Testis (tissue), 5 donors: ENCODE measurements at places on chromosomes 6 and 20.

DNA sequence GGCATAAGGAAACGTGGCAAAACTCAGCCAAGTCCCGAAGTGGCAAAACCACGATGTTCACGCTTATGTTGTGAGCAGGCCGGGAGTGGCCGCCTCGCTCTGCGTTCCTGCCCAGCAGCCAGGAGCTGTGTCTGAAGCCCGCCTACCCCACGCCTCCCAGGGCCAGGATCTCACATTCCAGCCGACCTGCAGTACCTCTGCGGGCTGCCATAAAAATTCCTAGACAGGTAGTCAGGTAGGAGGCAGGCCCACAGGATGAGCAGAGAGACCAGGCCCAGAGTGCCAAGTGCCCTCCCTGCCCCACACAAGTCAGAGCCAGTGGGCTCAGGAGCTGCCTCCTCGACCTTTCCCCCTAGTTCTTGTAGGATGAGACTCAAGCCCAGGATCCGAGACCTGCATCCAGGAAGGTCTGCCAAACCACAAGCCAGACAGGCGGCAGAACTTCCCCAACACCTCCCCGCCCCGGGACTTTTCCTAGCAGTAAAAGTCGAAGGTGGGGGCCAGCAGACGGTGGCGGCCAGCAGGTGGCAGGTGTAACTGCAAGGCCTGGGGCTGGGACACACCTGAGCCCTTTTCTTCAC, 16.7 kb downstream of the PMEPA1 start:
- DNase-seq: no peak

DNA sequence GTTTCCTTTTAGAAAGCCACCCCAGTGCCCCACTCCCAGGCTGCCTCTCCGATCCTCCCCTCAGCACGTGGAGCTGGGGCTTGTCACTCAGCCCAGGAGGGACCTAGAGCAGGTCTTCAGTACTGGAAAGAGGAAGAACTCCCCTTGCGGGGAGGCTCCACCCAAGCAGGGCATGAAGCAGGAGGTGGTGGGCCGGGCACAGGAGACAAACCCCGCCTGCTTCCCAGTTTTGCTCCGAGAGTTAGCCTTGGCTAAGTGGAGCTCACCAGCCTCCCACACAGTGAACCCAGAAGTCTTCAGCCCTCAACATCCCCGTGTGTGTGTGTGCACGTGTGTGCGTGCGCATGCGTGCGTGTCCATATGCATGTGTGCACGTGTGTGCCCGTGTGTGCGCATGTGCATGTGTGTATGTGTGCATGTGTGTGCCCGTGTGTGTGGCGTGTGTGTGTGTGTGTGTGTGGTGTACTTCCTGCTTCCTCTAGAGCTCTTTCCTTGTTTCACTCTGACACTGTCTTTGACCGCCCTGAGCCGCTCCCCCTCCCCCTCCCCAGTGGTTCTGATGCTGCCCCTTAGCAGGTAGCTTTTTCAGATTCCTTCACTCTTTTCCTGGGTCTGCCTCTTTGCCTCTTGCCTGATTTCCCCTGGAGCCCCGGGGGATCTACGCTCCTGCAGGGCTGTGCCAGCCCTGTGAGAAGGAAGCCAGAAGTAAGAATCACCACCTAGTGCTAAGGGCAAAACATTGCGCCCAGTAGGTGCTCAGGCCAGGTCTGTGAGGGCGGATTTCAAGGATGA, 239.8 kb downstream of the CDC5L start:
- DNase-seq: peak; percentile 55

GRCh38 chr6:95185874-95186273, 391.5 kb upstream of the MANEA start:
- no peak for DNase-seq

DNA sequence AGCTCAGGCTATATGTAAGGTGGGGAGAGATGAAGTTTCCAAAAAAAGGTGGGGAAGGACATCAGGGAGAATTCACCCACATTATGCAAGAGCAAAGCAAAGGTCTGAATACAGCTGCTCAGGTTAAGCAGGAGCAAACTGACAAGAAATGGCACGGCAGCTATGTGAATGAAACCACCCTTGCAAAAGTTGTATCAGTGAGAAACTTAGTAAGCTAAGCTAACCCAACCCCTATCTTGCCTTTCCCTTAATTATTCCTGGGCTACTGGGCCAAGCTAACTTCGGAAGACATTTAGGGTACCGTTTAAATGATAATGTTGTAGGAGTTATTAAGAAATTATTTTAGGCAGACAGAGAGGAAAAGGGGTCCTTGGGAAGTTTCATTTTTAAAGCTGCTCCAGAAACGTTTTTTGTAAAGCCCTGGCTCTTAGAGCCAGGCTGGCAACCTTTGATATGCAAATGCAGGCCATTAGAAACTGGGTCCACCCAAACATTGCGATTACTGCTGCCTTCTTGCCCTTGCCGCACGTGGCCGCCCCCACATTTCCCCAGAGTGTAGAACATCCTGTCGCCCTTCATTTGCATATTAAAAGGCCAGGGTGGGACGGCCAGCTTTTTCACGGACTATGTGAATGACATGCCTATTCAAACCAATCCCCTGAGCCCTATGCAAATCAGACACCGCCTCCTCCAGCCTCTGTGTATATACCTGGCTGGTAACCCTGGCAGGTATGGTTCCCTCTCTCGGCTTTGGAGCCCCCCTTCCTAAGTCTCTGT, 60.5 kb upstream of the SAMD5 start:
- DNase-seq: peak; percentile 16

GRCh38 chr20:13856354-13856753, 71.5 kb downstream of the NDUFAF5 start:
- no peak for DNase-seq

GRCh38 chr20:50218987-50219435, 28.4 kb downstream of the CEBPB start:
- DNase-seq: no peak

DNA sequence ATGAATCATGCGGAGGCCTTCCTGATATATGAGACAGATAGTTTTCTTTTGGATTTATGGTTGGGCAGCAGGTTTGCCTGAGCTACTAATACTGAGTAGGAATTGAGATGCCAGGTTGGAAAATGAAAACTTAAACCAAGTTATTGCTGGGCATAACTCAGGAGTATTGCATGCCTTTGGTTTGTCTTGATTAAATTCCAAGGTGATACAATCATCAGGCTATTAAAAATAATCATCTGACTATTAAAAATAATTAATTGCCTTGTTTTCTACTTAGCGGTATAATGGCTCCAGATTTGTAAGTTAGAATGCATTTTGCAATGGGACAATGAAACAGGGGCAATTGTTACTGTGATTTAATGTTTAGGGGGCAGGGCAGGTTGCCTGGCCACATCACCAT, 15.5 kb upstream of the RNF144B start:
- DNase-seq: no peak

GRCh38 chr6:13554929-13555333, 19.5 kb upstream of the SIRT5 start:
- no peak for DNase-seq

DNA sequence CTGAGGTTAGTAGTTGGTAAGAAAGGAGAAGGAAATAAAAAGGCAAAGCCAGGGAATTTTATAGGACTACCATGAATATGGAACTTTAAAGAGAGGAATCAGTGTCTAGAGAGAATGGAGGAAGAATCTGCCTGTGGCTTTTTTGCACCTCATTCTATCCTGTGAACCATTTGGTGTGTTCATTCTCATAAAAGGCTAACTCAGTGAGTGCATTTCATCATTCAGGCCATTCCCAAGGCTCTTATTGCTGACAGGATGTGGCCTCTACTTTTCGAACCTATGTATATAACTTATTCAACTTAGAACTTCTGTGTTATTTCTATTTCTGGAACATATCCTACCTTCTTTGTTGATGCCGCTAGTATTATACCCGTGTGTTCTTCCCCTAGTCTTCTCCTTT, 27.1 kb downstream of the HSF2 start:
- no peak for DNase-seq

DNA sequence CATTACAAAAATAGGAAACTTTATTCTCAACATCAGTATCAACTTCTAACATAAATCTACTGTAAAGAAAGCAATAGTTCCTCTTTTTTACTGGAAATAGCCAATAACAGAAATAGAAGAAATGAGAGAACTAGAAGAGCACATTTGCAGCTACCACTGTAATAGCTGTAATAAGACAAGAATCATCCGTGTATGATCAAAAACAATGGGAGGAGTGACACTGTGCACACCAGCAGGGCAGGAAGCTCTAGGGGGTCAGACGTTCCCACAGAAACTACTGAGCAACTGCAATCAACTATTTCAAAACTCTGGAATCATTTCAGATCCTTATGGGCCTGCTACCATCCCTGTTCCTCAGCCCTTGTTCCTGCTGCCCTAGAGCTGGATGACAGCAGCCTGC, 43.7 kb downstream of the NINL start:
- DNase-seq: no peak
